ENCODE measurements at places on chromosomes 2 and 18.
A peak's percentile ranks its signal among the peaks of the same experiment; 100 is the strongest.

- no peak for DNase-seq
These were observed 45.6 kb downstream of the TWIST2 start for GRCh38 chr2:238893349-238894000.

DNA sequence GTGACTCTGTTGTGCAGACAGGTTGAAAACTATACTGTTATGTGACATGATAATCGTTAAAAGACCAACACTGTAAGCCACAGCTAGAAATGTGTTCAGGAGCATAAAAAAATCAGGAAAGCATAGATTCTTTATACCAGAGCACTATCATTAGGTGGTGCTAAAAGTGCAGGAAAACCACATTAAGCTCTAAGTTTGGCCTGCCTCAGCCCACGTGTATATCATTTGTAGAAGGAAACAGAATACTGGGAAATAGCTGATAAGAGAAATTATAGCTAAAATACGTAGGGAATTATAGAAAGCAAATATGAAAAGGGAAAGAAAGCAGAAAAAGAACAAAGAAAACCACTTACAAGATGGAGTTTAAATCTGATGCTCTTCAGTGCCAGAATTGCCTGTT is 26.5 kb upstream of the C2orf74 start:
- peak; percentile 48 for DNase-seq

GRCh38 chr2:237701033-237701858 is 73.9 kb downstream of the LRRFIP1 start:
- DNase-seq, result no peak

DNA sequence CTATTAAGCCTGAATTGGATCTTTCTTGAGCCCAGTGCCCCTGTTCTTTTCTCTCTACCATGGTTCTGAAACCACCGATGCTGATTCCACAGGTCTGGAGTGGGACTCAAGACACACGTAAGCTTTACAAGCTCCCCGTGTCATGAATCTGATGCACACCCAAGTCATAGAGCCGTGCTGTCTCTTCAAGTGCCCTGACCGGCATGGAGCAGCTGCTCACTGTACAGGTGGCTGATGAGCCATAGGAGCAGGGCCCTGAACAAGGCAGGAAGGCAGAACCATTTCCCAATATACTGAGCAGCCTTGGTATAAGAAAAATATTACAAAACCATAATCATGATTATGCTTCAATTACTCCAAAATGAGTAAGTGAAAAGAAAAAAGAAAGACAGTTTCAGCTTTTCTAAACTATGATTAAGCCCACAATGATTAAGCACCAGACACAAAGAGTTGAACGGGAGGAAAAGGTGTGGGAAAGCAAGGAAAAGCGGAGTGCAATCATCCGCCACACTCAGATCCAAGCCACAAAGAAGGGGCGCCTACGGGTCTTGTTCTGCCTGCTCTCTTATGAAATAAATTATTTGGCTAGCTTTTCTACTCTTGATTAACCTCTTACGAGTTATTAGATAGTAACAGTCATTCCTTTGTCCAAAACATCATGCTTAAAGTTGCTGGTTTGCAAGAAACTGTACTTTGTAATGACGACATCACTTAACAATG is 41.7 kb downstream of the NOL10 start:
- DNase-seq, result no peak

- no peak for DNase-seq
These were observed 12.3 kb downstream of the HDAC4 start for GRCh38 chr2:239388236-239389151.

Measured in suppressor macrophage (primary cell).